ENCODE measurements at places on chromosomes 12 and 14.

GRCh38 chr12:129673806-129674205 lies 230.0 kb downstream of the TMEM132D start:
- DNase-seq: no peak

DNA sequence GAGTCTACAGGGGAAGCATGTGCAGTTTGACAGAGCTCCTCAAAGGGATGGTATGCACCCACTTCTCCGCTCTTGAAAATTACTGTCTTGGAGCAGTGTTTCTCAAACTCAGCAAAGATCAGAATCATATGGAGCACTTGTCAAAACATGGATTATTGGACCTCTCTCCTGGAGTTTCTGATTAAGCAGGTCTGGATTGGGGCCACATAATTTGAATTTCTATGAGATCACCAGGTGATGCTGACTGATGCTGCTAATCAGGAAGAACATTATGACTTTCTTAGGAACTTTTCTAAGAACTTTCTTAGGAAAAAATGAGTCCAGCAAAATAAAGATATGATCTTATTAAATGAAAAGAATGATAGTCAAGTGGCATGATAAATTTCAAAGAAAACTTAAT lies 144.3 kb downstream of the CPNE8 start:
- DNase-seq: no peak

GRCh38 chr14:56528927-56529326 lies 50.7 kb upstream of the TMEM260 start:
- no peak for DNase-seq

GRCh38 chr12:115149685-115150378 lies 465.9 kb upstream of the TBX3 start:
- no peak for DNase-seq

DNA sequence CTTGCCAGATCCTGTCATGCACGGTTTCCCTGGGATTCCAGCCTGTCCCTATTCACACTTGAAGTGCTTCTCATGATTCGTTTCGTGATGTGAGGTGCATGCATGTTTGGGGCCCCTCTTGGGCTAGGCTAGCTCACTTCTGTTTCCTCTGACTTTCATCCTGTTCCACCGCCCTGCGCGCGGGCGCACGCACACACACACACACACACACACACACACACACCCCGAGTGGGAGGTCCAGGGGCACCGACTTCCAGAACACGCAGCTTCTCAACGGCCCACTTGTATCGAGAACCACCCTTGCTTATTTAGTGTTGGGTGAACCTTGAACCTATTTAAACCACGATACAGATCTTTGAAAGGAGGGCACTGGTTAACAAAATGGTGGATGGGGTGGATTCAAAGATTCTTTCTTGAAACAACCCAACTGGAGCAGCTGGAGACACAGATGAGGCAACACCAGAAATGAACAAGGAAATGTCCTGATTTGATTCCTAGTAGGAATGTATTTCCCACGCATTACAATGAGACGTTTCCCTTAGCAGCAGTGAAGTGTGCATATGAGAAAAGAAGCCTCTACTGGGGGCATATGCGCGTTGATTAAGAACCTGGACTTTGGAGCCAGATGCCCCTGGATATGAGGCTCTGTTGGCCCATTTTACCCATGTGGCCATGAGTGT lies 16.3 kb downstream of the ELK3 start:
- DNase-seq: no peak

DNA sequence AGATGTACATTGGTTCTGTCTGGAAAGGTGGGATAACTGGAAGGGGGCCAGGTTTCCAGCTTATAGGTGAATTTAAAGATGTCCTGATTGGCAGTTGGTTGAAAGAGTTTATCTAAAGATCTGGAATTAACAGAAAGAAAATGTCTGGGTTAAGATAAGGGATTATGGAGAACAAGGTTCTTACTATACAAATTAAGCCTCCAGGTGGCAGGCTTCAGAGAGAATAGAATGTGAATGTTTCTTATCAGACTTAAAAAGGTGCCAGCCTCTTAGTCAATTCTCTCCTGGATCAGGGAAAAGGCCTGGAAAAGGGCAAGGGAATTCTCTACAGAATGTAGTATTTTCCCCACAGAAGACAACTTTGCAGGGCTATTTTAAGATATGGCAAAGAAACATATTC lies 53.1 kb downstream of the CNTN1 start:
- no peak for DNase-seq

GRCh38 chr12:122840580-122841513 lies 5.6 kb downstream of the HIP1R start:
- no peak for DNase-seq

DNA sequence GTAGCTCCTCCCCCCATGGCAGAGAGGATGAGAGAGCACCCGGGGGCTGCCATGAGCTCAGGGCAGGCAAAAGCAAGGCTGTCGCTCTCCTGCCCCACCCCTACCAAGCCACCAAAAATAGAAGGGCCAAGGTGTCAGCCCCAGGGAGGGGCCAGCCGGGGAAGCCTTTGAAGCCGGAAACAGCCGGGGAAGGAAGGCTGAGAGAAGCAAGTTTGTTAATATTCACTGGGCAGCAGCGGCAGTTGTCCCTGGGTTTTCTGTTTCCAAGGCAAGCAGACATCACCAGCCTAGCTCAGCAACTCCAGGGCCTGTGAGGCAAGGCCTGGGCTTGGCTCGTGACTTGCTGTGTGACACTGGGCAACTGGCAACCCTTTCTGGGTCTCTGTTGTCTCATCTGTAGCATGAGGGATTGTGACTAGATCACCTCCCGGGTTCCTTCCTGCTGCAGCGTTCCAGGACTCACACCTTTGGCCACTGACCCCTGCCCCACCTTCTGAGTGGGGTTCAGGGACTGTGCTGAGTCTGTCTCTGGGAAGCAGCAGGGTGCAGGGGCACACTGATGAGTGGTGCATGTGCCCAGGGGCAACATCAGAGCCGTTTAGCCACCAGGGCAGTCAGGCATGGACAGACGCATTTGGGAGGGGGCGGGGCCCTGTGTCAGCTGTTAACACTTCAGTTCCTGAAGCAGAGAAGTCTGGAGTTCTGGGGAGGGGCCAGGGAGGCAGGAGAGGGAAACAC lies 24.3 kb downstream of the SYNDIG1L start:
- DNase-seq: peak; percentile 10

GRCh38 chr14:75570797-75571196 lies 7.6 kb upstream of the FLVCR2 start:
- DNase-seq: no peak

GRCh38 chr12:115740586-115741155 lies 536.8 kb downstream of the MED13L start:
- DNase-seq: no peak

DNA sequence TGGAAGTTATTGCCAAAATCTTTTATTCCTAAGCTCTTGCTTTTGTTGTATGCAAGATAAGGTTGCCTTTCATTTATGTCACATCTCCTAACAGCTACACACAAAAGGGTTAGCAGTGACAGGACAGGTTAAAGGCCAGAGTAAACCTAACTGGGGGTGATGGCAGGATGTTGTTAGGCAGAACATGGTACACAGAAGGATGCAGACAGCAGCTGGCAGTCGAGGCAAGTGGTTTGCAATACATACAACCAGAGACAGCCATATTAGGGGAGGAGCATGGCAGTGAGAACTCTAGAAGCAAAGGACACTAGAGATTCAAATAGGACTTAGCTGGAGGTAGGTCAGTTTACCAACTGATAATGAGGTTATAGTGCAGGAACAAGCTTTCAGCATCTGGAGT lies 2.7 kb upstream of the ABCD2 start:
- no peak for DNase-seq

- no peak for DNase-seq
Measured at GRCh38 chr14:52220924-52221811, 46.3 kb upstream of the PTGDR start.

DNA sequence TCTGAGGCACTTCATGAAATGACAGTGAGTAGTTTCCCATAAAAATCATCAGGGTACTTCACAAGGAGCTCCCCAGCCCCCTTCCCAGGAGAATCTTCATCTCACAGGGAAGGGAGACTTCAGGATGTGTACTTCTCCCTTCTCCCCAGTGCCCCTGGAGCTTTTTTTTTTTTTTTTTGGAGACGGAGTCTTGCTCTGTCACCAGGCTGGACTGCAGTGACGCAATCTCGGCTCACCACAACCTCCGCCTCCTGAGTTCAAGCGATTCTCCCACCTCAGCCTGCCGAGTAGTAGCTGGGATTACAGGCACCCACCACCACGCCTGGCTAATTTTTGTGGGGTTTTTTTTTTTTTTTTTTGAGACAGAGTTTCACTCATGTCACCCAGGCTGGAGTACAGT lies 10.4 kb downstream of the ITPK1 start:
- DNase-seq: no peak

GRCh38 chr12:65968889-65969509 lies 144.7 kb downstream of the HMGA2 start:
- DNase-seq: no peak

- no peak for DNase-seq
Measured at GRCh38 chr14:68554231-68554630, 238.6 kb downstream of the ZFP36L1 start.

GRCh38 chr12:94615260-94616181 lies 34.8 kb downstream of the TMCC3 start:
- no peak for DNase-seq

DNA sequence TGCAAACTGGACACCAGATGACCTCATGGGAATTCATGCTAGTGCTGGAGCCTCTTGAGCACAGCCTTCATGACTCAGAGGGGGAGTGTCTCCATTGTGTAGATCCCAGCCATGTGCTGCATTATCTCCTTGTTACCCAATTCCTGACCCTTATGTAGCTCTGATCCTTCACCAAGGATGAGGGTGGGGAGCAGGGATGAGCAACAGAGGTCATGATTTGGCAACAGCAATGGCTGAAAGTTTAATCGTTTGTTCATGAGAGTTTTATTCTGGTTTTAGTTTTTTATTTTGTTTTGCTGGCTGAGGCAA lies 9.5 kb upstream of the BDKRB1 start:
- DNase-seq: no peak

DNA sequence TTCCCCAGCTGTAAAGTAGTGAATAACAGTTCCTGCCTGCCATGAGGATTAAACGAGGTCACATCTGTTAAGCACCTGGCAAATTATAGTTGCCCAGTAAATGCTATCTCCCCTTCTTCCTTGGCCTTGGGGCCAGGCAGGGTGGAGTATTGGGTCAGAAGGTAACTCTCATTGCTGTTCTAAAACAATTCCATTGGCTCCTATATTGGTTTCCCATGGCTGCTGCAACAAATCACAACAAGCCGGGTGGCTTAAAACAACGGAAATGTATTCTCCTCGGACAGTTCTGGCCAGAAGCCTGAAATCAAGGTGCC lies 31.9 kb downstream of the MMAB start:
- DNase-seq: no peak

DNA sequence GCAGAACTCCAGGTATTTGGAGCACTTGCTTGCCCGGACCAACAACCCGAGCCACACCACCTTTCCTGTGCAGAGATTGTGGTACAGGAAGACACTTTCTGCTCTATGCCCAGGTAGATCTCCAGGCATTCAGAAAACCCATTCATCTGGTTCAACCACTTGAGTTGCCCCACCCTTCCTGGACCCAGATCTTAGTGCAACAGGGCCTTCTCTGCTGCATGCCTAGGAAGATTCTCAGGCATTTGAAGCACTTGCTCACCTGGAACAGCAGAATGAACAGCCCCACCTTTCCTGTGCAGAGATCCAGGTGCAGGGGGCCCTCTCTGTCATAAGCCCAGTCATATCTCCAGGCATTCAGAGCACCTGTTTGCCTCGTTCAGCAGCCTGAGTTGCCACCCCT lies 412.8 kb upstream of the MGAT4C start:
- no peak for DNase-seq

GRCh38 chr14:104689109-104689880 lies at the start of gene INF2:
TSS of gene INF2 (plus strand) at chr14:104689618. CDS start at chr14:104701366, 11,748 bp downstream.
- DNase-seq: peak; percentile 48

GRCh38 chr14:67477926-67478799 lies 10.4 kb downstream of the TMEM229B start:
- no peak for DNase-seq

GRCh38 chr14:100640471-100641273 lies 53.5 kb upstream of the BEGAIN start:
- peak; percentile 52 for DNase-seq

GRCh38 chr12:125406131-125406530 lies 340.9 kb downstream of the AACS start:
- DNase-seq: no peak

DNA sequence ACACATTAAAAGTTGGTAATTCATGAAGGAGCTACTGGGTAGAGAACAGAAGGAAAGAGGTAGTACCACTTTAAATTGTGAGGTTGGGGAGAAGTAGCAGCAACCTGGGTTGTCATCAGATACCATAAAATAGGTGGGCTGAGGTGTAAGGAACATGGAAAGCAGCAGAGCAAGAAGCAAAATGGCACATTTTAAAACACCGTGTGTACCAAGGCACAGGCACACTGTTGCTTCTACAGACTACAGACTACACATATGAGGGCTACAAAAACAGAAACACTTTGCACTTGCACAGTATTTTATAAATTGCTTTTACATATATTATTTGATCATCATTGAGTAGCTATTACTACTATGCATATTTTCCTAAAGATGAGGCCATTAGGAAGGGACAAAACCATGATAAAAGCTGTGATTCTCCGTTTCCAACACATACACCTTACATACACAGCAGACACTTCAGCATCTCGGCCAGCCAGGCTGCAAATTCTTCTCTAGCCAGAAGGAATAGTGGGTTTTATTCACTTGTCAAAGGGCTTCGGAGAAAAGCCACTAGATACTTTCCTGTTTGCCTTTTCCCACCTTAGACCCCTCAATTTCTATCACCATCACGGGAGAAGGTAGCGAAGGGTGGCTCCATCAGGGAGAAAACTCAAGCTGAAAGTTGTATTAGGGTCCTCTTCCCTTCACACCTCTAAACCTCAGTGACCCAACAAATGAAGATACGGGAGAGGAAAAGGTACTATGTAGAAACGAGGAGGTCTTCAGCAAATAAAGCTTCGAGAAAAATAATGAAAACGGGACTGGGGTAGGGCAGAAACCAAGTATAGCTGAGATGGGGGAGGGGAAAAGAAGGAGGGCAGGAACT lies 1.6 kb downstream of the PYM1 start:
- no peak for DNase-seq

GRCh38 chr14:103311171-103311997 lies 22.7 kb upstream of the EIF5 start:
- DNase-seq: no peak

DNA sequence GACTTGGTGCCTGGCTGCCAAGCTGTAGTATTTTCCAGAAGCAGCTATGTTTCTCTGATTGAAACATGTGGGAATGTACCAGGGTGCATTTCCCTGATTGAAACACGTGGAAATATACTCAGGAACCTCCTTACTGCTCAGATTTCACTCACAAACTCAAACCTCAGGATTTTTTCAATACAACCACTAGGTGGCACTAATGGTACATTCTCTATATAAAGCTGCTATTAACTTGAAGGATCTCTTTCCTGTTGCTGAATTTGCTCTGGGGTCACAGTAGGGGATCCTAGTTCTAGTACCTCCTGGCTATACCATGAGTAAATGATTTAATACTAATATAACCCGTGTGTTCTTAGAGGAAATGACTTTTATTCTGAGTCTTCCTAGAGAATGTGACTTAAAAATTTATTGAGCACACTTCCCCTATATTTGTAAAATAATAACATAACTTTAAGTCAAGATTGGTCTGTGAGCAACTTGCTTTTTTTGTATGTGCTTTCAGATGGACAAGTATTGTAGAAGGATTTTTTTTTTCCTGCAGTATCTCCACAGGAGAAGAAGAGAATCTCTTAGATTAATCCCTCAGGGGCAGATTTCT lies 173.8 kb upstream of the MIS18BP1 start:
- no peak for DNase-seq

All from stimulated activated CD4-positive, alpha-beta T cell treated with anti-CD3 and anti-CD28 coated beads, TNF-alpha, amount 100 ng/mL, for 48 hours (primary cell).